ENCODE measurements at places on chromosomes 5 and 9. TPM values are rescaled to one million over a fixed set of nuclear protein-coding genes. Genes with fewer than 3 reads are reported as not detected.

- H3K4me1 ChIP-seq, result peaks cover 24% of the 10 kb centered on the region
- no peaks in the 10 kb centered on the region for H3K27me3 ChIP-seq
- H3K36me3 ChIP-seq, result no peaks in the 10 kb centered on the region
Observed at GRCh38 chr5:143233031-143233430, 170.5 kb downstream of the NR3C1 start.

Gene NR2F1-AS1
- not detected for total RNA-seq

- H3K4me1 ChIP-seq, result no peaks in the 10 kb centered on the region
- no peak for DNase-seq
- no peaks in the 10 kb centered on the region for H3K36me3 ChIP-seq
- H3K27me3 ChIP-seq, result no peaks in the 10 kb centered on the region
Observed at GRCh38 chr9:125397736-125398135, 136.1 kb downstream of the GAPVD1 start.

DNA sequence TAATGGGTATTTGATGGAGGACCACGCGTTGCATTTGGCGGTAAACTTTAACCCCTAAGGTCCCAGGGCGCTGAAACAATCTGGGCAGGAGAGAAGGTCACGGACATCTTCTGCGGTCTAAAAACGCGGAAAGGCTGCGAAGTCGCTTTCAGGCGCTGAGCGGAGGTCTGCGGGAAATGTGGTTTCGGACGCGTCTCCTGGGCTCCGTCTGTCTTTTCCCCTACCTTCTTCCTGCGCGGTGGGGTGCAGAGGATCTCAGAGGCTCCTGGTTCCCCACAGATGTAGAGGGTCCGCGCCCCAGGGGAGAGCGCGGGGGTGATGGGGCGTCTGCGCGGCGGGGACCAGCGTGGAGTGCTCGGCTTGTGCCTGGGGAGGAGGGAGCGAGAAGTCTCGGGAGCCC, 58.4 kb downstream of the ZNF510 start:
- no peaks in the 10 kb centered on the region for H3K4me1 ChIP-seq
- peaks cover 5% of the 10 kb centered on the region for H3K27me3 ChIP-seq
- no peak overlapping the region for H3K27ac ChIP-seq
- no peak overlapping the region for H3K4me3 ChIP-seq
- no peak for DNase-seq

Gene TNC
- total RNA-seq, result 1.4 TPM

Gene PCDHGB2
- total RNA-seq, result 0.40 TPM

DNA sequence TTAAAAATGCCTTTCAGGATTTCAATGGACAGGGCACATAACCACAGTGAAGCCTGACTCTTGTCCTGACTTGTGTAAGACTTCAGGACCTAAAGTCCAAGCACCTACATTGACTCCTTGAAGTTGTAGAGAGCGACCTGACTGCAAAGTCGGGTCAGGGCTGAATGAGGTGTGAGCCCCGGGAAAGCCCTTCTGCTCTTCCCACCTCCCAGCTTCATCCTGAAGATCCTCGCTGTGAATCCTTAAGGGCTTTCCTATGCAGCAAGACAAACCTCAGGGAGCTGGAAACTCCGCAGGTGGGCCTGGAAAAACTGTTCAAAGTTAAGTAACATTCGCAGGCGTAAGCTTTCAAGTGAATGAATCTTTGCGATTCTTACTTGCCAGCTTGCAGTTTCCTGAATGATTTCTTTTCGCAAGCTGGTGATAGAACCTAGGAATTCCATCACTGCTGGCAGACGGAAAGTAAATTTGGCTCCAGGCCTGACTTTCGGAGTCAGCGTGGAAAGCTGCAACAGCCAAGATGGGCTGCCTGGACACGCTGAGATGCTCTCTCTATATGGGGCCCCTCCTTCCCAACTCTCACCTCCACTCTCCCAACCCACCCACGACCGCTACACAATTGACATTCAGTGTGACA, 10.9 kb downstream of the SEMA5A start:
- H3K4me3 ChIP-seq, result no peak overlapping the region
- no peaks in the 10 kb centered on the region for H3K4me1 ChIP-seq
- no peak for DNase-seq
- H3K27me3 ChIP-seq, result no peaks in the 10 kb centered on the region

Gene PCSK1
- total RNA-seq, result not detected

Gene KCNIP1
- total RNA-seq, result not detected

Gene EPB41L4B
- total RNA-seq, result 0.35 TPM

Gene LCNL1
- 0.20 TPM for total RNA-seq

- no peaks in the 10 kb centered on the region for H3K4me1 ChIP-seq
- H3K27ac ChIP-seq, result no peak overlapping the region
- no peaks in the 10 kb centered on the region for H3K36me3 ChIP-seq
- H3K27me3 ChIP-seq, result no peaks in the 10 kb centered on the region
Observed at GRCh38 chr5:21689587-21689986, 1163.6 kb downstream of the CDH12 start.

DNA sequence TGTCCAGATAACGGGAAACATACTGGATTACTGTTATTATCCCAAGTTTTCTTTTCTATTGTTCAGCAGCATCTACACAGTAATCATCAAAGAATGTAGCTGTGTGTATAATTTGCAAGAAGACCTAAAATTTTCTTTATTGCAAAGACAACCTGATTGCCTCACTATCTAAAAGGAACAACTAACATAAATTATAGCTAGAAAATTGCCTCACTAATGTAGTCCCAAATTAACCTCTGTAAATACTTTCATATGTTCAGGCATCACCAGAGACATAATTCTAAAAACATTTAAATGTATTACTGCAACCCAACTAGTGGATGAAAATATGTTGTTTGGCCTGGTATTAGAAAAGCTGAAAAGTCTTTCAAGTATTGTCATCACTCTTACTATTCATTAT, 275.4 kb downstream of the CDH12 start:
- no peaks in the 10 kb centered on the region for H3K4me1 ChIP-seq
- DNase-seq, result no peak
- H3K4me3 ChIP-seq, result no peak overlapping the region
- no peaks in the 10 kb centered on the region for H3K27me3 ChIP-seq
- no peaks in the 10 kb centered on the region for H3K36me3 ChIP-seq

Data from CD8-positive, alpha-beta memory T cell (primary cell).